ENCODE measurements at places on chromosomes 11 and 22.

DNA sequence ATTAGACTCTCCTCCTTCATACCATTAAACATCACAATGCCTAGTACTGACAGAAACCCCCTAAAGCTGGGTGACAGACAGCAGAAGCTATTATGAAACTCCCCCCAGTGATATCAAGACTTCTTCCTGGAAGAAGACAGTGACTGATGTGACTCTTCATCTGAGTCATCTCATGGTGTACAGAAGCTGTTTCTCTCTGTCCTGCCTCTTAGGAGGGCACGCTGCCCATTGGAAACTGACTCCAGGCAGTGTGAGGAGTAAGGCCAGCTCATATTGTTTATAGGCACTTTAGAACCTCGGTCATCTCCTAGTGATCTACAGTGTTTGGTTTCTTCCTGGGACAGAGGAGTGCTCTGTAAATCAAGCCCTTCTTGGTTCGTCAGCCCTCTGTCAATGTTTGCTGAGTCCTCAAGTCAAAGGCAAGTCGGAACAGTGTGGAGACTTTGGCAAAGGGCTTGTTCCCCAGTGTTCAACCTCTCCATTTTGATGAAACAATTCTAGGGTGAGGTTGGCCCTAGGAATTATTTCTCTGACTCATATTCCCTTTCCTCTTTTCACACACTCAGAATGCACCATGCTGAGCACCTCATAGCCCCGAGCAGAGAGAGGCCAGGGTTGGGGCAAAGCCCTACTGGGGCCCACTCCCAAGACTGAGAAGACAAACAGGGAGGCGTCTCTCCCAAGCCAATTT lies 172.5 kb upstream of the TMEM45B start:
- peak; percentile 81 for DNase-seq

- no peak for DNase-seq
These were observed 27.4 kb upstream of the MYOD1 start for GRCh38 chr11:17691976-17692375.

DNA sequence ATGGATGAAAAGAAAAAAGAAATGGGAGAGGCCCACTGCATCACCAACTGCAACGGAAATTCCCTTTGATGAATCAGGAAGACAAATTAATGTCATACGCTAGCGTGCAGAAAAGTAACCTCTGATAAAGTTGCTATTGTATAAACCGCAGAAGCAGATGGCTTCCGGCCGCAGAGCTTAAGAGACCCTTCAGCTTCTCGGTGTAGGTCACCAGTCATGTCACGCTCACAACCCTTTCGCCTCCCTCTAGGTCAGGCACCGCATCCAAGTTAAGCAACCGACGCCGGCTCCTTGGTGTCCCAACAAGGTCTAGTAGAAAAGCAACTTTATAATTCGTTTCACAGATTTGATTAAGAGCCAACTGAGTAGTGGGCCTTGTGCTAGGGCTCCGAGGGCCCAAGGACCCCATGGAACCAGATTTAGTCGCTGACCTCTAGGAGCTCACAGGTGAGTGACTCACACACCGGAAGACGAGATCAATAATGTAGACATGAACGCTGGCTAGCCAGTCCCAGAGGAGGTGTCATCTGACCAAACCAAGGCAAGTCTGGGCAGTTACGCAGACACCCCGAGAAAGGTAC lies 1.2 kb upstream of the ZFP91 start:
- peak; percentile 95 for DNase-seq

DNA sequence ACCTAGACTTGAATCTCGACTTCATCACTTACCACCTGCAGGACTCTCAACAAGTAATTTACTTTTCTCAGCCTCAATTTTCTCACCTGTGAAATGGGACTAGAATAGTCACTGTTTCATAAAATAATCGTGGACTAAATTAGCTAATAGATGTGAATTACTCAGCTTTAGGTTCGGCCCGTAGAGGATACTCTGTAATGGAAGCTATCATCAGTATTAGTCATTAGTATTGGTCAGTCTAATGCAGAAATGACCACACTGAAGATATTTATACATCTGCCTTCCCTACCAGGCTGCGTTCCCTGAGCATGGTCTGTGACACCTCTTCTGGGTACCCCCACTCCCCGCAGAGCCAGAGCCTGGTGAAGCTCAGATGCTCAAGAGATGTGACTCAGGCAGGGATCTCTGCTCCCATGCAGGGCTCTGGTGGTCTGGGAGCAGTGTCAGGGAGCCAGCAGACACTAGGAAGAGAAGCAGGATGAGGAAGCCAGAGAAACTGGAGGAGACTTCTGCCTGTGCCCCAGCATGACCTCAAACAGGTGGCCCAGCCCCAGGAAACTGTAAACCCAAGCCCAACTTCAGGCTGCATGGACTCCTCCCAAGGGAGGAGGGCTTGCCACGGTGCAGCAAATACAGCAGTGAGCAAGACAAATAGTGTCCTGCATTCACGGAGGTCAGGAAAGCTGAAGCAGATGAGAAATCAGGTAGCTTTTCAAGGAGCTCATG lies 88.0 kb upstream of the E2F8 start:
- DNase-seq, result no peak

- DNase-seq, result no peak
These were observed 137.5 kb downstream of the FAM76B start for GRCh38 chr11:95652002-95652472.

- DNase-seq, result no peak
These were observed 107.3 kb upstream of the B3GAT1 start for GRCh38 chr11:134519390-134519750.

GRCh38 chr11:17405232-17406005 lies 17.0 kb upstream of the KCNJ11 start:
- peak; percentile 67 for DNase-seq

GRCh38 chr22:22888571-22889353 lies 1.1 kb downstream of the IGLL5 start:
- no peak for DNase-seq

- DNase-seq, result no peak
These were observed 619.5 kb upstream of the CADM1 start for GRCh38 chr11:116123739-116124138.

GRCh38 chr22:23234409-23235161 lies 54.3 kb downstream of the BCR start:
- DNase-seq, result no peak

- DNase-seq, result peak; percentile 42
These were observed 719 bp downstream of the TALDO1 start for GRCh38 chr11:748007-748359.

- DNase-seq, result peak; percentile 92
These were observed 30.9 kb downstream of the C22orf31 start for GRCh38 chr22:29030618-29031226.

DNA sequence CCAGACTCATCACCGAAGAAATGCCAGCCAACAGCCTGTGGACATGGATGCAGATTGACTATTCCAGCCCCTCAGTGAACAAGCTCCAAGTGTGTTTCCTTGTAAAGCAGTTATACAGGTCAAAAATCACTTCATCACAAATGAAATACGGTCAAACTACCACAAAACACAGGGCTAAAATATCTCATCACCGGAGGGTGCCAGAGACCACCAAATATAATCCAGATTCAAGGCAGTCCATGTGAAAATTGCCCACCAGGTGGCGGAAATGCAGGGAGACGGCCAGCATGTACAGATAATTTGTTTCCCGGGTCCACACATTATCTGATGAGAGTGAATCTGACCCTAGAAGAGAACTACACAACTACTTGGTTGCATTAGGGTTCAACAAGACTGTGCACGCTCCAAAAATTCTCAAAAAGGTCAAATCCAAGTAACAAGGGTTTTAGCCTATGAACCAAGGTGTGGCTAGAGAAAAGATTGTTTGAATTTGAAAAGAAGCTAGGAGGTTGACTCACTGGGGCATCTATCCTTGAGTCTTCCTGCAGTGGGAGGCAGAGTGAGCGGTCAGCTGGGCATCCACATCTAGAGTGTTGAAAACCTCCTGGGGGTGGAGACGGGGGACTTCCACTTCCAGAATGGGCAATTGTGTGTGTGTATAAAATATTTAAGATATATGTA lies 71.7 kb downstream of the IGLL5 start:
- peak; percentile 76 for DNase-seq

DNA sequence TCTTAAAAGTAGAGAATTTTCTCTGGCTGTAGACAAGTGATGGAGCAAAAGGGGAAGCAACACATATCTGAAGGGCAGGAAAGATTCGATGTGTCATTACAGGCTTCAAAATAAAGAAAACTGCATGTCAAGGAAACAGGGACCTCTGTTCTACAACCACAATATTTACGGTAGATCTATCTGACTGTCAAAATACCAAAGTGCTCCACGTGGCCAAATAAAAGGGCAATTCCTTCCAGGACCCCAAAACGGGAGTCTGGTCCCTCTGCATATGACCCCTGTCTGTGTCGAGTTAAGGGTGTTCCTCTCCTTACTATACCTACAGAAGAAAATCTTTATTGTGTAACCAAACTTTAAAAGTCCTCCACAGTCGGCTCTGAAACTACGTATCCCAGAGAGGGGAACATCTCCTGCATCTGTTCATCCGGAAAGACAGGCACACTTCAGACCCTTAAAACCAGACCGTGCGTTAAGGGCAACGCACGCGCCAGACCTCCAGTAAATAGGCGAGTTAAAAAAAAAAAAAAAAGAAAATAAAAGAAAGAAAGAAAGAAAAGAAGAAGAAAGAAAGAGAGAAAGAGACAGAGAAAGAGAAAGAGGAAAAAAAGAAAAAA lies 756 bp downstream of the CLNS1A start:
- peak; percentile 31 for DNase-seq

DNA sequence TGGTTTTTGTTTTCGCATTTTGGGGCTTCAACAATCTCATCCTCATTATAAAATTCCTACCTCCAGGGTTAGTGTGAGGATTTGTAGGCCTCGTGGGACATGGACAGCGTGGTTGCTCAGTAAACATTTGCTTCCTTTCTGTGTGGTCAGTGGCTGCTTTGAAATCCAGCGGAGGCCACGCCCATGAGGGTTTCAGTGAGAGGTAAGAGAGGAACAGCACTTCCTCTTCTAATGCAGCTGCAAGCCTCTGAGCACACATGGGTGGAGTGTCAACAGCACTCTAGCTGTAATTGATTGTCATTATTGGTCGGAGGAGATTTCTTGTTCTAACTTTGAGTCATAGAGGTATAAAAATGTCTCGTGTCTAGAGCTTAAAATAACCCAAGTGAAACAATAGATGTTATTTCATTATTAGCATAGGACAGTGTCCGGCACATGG lies 6.0 kb upstream of the ARHGAP42 start:
- DNase-seq, result peak; percentile 34

DNA sequence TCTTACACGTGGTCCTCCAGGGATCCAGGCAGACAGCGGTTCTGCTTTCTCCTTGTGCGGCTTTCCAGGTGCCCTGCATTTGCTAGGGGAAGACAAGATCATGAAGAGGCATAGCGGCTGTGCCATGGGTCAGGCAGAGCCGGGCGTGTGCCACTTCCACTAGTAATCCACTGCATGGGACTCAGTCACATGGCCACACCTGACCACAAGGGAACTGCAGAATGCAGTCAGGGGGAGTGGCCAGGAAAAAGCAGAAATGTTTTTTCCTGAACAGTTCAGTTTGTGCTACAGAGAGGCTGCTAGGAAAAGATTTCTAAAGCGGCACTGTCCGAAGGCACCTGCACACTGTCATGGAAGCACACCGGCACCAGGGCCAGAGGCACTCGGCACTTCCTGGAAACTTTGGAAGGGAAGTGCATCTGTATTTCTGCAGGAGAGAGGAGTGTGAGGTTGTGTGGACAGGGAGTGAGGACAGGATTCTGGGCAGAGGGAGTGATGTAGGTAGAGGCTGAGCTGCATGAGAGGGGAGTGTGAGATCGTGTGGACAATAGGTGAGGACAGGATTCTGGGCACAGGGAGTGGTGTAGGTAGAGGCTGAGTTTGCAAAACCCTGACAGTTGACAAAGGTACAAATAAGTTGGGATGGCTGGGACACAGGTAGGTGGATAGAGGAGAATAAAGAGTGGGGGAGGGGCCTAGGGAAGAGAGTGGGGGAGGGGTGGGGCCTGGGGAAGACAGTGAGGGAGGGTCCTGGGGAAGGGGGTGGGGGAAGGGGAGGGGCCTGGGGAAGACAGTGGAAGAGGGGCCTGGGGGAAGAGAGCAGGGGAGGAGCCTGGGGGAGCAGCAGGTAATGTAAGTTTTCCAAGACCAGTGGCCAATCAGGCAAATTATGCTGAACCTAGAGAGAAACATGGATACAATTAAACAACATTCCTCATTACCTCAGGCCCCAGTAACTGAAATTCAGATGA lies 1436.3 kb downstream of the TBC1D22A start:
- DNase-seq, result no peak

DNA sequence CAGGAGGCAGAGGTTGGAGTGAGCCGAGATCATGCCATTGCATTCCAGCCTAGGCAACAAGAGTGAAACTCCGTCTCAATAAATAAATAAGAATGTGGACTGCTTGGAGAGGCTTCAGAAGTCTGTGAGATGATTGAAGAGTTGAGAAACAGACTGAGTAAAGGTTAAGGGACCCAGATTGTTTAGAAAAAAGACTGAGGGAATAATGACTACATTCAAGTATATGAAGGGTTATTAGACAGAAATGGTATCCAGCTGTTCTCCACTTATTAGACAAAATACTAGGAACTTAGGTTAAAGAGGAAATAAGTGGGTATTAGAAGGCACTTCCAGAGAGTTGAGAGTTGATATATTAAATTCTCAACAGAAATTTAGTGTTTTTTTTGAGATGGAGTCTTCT lies 10.5 kb upstream of the YAP1 start:
- no peak for DNase-seq

DNA sequence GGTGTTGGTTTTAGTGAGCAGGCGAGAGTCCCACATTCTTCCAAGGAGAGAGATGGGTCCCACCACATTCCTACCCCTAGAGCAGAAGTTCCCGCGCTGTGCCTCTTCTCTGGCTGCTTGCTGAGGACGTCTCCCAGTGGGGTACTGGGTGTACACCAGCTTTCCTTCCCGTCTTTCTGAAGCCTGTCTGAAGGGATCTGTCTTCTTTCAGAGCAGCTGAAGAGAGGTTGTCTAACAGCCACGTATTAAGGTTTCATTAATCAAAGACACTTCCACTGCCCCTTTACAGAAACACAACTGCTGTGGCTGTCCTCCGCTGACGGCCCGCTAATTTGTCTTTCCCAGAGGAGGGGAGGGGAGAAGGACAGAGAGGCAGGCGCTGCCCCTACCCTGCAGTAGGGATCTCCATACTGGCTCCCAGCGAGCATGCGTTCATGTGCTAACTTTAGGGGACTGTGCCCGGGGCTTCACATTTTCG lies 56.0 kb downstream of the ZBTB16 start:
- no peak for DNase-seq

DNA sequence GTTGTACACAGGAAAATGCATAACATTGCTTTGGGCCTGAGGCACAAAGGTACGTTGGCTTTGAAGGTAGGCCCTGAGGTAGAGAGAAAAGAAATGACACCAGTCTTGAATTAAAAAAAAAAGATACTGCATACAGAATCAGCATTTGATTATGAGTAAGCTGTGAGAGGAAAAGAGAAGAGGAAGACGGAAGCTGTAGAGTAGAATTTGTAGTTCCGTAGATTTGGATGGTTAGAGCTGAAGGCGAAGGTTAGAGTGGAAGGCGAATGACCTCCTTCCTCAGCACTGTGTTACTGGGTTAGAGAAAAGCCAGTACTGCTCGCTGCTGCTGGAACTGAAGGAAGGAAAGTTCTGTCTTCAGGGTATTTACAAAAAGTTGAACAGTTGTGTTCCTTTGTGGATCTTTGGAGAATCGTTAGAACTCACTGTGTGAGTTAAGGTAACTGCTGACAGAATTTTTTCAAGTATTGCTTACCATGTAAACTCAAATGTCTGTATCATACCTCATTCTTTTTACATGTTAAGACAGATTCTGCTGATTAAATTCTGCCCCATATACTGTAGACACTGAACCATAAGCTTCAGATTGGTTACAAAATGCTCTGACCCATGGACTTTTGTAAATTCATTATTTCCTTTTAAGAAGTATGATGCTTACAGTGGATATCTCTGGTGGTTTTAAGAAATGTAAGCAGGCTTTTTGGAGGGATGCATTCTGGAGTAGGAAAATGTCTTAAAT lies 50.2 kb downstream of the MCAM start:
- DNase-seq, result no peak
